Neural crest cell (in vitro differentiated cells): ENCODE measurements at places on chromosomes 2 and 18. TPM values are rescaled to one million over a fixed set of nuclear protein-coding genes. Genes with fewer than 3 reads are reported as not detected.

The ASTL gene
- total RNA-seq = not detected in 2 replicates

The COX7A2L gene
- total RNA-seq = 94.4 and 98.9 TPM in 2 replicates

The IKZF2 gene
- total RNA-seq = 7.3 and 7.6 TPM in 2 replicates

The NDUFAF7 gene
- total RNA-seq = 21.9 and 25.1 TPM in 2 replicates
